Tibial nerve (tissue), 4 donors: ENCODE measurements at places on chromosomes 2 and 18.

GRCh38 chr18:66316701-66317100 lies 287.2 kb downstream of the CDH19 start:
- no peak for DNase-seq

- no peak for DNase-seq
These were observed 63.7 kb upstream of the ITGA4 start for GRCh38 chr2:181393472-181393871.

- no peak for DNase-seq
These were observed at the start of gene GALNT14 for GRCh38 chr2:31138037-31138962. TSS of gene GALNT14 (minus strand) at chr2:31138440. CDS start at chr2:31138086, 354 bp downstream.

- DNase-seq = no peak
These were observed 39.0 kb downstream of the NPC1 start for GRCh38 chr18:23547306-23547705.

- no peak for DNase-seq
These were observed 24.3 kb upstream of the STAT1 start for GRCh38 chr2:191038241-191038725.

- DNase-seq = no peak
These were observed 317.9 kb upstream of the TNP1 start for GRCh38 chr2:217177720-217178119.

GRCh38 chr2:38907743-38908562 lies 18.3 kb downstream of the ARHGEF33 start:
- no peak for DNase-seq

- DNase-seq = no peak
These were observed 280.1 kb upstream of the SALL3 start for GRCh38 chr18:78699499-78699898.

GRCh38 chr18:57559314-57559713 lies 27.2 kb downstream of the FECH start:
- no peak for DNase-seq

GRCh38 chr18:79525556-79526467 lies 130.1 kb downstream of the NFATC1 start:
- DNase-seq = peak; percentile 43
